CD4-positive, alpha-beta T cell treated with Interleukin-1 beta for 1 hour (primary cell): ENCODE measurements at places on chromosomes 2 and 18.

DNA sequence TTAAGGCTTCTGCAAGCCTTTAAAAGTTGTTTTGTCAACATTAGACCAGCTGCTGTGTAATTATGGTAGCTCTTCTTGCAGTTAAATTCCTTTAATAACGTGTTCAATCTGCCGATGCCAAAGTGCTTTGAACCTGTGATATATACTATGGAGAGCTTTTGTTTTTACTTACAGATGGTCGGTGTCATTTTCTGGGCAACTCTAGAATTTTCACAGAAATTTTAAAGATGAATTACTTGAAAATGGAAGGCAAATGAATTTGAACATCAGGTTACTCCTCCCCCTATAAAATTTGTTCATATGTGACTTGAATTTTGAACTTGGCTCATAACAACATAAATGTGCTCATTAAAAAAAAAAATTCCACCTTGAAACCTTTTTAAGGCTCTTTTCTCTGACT, 23.0 kb downstream of the LYPD6 start:
- DNase-seq = no peak

DNA sequence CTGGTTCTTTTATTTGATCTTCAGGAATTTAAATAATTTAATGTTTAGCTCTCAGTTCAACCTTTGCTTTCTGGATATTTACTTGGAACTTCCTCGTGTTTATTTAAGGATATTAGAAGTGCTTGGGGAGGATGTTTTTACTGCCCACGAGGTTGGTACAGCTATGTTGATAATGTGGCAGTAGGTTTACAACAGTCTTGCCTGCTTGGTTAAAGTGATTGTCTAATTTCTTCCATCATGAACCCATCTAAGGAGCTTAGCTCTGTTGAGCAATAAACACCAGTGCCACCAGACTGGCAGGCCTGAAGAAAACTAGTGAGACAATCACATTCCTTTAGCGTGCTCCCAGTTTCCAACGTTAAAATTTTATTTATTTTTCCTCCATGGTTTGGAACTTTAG, 94.5 kb downstream of the ICOS start:
- no peak for DNase-seq

DNA sequence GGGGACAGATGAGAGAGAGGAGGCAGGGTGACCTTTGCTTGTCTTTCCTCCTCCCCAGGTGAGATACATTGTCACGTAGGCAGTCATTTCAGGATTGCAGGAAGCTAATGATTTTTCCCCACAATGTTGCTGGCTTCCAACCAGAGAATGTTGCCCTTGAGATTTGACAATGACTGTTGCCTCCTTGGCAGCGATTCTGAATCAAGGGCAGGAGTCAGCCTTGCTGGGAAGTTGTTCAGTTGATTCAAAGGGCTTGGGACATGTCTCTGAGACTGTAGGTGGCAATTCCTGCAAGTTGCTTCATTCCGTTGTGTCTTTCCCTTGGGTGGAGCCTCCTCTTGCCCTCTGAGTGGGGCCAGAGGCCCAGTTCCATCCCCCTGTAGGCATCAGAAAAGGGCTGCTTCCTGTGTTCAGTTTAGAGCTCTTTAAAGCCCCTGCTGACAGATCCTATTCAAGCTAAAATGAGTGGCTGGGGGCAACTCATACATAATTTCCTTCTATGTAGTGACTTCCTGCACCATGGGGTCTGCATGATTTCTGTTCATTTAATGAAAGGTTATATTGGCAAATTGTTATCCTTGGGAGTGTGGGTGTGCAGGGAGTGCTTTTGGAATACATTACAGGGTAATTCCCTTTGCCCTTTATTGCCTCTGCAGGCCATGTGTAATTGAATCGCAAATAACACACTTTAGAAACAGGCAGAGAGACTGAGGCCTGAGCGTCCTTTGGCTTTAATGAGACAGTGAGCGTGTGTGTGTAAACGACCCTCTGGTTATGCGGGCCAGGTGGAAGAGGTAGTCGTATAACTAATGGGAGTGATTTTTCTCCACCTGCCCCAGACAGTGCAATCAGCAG, 52.4 kb downstream of the GPR39 start:
- no peak for DNase-seq

DNA sequence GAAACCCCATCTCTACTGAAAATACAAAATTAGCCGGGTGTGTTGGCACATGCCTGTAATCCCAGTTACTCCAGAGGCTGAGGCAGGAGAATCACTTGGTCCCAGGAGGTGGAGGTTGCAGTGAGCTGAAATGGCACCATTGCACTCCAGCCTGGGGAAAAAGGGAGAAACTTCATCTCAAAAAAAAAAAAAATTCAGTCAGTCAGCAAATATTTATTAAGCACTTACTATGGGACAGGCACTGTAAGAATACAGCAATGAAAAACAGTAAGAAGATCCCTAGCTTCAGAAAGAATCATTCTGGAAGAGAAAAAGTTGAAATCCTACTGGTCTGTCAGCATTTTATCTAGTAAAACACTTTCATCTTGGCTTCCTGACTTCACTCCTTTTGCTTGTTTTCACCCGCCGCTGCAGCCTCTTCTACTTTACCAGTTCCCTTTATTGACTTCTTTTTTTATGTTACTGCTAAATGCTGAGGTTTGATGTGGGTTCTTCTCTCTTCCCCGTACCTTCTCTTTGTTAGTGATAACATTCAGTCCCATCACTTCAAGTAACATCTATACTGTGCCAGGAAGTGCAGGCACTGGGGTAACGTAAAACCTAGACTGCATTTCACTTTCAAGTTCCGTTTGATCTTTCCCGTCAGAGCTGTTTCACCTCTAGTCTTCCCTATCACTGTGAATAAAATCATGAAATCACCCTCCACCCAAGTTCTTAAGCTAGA, 10.8 kb upstream of the TAF4B start:
- DNase-seq = peak; percentile 50

- DNase-seq = no peak
Measured at GRCh38 chr2:162058973-162059668, 14.9 kb downstream of the DPP4 start.

DNA sequence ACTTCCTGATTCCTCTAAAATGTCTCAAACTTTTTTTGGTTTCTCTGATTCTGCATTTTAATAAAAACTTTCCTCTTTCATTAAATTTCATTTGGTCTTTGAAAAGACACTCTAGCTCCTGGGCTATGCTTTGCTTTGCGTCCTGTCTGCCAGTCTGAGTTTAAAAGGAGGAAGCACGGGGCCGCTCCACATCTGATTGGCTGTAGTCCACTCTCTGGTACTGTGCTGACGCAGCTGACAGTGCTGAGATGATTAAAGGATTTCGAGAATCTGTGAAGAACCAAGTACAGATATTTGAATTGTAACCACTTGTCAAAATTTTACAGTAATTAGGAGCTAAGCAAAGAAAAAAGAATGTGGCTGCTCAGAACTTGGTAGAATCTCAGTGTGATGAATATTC, 199.6 kb upstream of the HNMT start:
- DNase-seq = no peak

DNA sequence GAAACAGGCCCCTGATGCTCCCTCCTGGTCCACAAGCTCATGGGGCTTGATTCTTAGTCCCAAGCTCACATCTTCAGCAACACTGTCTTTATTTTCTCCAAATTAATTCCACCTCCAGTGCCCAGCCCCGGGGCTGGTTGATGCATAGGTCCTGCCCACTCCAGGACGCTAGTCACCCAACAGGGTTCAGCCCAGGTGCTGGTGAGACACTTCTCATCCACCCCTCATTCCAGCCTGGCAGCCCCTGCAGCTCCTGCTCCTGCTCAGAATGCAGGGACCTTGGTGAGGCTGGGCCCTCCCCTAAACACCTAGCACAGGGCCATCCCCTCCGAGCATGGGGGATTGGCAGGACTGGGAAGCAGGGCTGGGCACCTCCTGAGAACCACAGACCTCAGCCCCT, 25.7 kb downstream of the STEAP3 start:
- no peak for DNase-seq

GRCh38 chr2:144084114-144084661, 435.7 kb downstream of the ZEB2 start:
- no peak for DNase-seq

DNA sequence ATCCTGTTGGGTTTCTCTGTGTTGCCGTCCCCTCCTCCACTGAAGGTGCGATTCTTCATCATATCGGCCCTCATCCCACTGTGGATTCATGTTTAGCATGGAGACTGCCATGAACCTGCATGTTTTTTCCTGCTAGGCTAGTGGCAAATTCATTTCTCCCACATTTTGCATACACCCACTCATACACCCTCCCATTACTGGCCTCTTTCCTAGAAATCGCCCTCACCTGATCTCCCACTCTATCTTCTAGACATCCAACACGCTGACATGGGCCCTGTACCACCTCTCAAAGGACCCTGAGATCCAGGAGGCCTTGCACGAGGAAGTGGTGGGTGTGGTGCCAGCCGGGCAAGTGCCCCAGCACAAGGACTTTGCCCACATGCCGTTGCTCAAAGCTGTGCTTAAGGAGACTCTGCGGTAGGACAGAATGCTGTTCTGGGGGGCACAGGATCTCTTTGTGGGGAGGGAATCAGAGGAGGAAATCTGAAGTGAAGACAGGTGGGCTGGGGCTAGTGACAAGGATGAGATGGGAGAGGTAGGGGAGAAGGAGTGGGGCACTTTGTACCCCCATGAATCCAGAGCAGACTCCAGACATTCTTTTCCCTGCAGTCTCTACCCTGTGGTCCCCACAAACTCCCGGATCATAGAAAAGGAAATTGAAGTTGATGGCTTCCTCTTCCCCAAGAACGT, 17.7 kb downstream of the PRKAG3 start:
- no peak for DNase-seq

DNA sequence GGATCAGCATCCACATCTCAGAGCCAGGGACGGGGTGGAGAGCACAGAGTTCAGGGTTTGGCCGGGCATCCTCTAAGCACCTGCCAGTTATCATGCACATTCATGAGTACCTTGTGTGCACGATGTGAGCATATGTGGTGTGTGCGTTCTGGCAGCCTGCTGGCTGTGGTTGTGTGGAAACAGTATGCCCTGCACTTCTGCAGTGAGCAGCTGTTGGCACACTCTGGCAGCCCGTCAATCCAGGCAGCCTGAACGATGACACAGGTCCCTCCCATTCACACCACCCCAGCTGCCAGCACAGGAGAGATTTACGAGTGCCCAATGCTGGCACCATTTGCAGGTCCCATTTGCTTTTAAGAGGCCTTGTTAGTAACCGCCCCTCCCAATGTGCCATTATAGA, 74.2 kb downstream of the CD8B2 start:
- no peak for DNase-seq

DNA sequence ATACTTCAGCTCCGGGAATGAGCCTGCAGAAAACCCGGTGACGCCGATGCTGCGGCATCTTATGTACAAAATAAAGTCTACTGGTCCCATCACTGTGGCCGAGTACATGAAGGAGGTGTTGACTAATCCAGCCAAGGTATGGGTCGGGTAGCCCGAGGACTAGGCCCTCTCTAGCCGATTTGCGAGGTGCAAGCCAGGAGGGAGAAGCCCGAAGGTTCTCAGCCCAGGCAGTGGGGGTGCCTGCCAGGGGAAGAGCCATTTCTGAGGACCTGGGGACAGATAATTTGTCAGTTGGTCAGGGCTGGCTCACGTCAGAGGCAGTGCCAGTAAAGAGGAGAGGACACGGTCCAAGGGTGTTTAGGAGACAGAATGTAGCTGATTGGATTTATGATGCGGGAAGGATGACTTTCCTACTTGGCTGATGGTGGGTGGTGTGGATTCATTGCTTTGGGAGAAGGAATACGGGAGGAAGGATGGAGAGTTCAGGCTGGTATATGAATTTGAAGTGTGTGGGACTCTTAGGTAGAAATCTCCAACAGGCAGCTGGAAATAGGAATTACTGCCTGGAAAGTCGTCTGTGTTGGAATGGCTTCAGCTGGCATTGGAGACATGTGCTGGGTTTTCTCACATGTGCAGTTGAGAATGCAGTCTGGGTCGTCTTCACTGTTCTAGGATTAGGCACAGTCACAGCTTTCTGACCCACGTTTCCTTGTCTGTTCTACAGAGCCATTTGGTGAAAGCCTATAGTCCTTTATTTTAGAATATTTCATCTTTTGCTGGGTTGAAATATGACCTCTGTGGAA, 874 bp downstream of the NDUFAF7 start:
- DNase-seq = no peak

DNA sequence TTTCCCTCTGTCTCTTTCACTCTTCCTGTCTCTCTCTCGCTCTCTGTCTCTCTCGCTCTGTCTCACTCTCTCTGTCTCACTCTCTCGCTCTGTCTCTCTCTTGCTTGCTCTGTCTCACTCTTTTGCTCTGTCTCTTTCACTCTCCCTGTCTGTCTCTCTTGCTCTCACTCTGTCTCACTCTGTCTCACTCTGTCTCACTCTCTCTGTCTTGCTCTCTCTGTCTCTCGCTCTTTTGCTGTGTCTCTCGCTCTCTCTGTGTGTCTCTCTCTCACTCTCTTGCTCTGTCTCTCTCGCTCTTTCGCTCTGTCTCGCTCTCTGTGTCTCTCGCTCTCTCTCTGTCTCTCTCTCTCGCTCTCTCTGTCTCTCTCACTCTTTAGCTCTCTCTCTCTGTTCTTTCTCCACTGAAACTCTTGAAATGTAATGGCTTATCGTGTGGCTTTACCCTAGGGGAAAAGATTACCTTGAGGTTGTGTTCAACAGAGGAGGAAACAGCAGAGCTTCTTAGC, 22.9 kb downstream of the INPP1 start:
- DNase-seq = no peak

DNA sequence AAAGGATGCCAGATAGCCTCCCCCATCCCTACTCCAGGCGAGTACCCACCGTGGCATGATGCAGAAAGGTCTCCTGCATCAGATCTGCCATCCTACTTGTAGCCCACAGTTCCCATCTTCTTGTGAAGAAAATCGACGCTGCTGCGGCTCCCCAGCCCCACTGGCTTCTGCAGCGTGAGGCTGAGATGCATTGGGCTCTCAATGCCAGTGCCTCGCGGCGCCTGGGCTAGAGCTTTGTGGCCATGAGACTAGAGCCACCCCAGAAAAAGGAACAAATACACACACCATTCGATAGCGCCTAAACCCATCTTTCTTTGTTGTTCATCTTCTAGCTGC, 2.8 kb downstream of the NOL4 start:
- DNase-seq = no peak

DNA sequence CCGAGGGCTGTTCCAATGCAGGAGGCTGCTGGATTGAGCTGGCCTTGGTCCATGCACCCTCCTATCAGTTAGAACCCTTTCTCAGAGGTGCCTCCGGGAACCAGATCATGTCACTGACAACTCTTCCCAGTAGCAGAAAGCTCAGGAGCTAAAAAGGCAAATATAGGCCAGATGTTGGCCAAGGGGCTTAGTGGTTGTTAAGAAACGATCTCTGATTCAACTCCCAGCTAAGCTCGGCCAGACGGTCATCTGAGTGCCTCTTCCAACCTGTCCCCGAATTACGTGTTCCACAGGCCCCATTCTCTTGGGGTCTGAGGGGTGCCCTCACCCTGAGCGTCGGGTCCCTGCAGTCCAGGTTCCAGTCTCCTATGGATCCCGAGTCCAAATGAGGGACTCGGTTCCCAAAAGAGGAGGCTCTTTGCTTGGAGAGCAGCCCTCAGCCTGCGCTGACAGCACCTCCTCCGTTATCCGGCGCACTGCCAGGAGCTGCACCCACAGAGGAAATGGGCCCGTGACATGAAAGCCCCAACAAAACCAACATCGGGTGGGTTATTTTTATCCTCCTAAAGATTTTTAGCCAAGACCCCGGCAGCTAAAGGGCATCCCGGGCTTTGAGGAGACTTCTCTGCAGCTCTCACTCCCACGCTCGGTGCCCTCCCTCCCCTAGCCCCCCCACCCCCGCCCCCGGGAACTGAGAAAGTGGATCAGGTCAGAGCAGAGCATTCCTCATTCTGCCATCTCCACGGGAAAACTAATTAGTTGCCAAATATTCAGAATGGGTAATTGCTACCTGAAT, 106.6 kb upstream of the ID2 start:
- peak; percentile 58 for DNase-seq

- DNase-seq = peak; percentile 27
Measured at GRCh38 chr2:239143858-239144712, 256.7 kb downstream of the HDAC4 start.

GRCh38 chr2:43062058-43062457, 164.3 kb downstream of the ZFP36L2 start:
- DNase-seq = no peak
